ENCODE measurements at places on chromosomes 7 and 10. TPM values are rescaled to one million over a fixed set of nuclear protein-coding genes. Genes with fewer than 3 reads are reported as not detected.

The PGAM2 gene
- not detected for total RNA-seq

The CARD11 gene
- total RNA-seq = 1.7 TPM

The AQP1 gene
- total RNA-seq = 9.3 TPM

The PRKCQ gene
- 2.1 TPM for total RNA-seq

The SFTPA1 gene
- not detected for total RNA-seq

The CCDC172 gene
- not detected for total RNA-seq

The OR2AE1 gene
- total RNA-seq = not detected

The ACTL6B gene
- not detected for total RNA-seq

The RBP3 gene
- not detected for total RNA-seq

The IL6 gene
- 16.3 TPM for total RNA-seq

The VGF gene
- total RNA-seq = 0.32 TPM

The AOAH gene
- total RNA-seq = 1.1 TPM

The CNPY1 gene
- total RNA-seq = not detected

The CDHR1 gene
- total RNA-seq = under 0.01 TPM

The FZD1 gene
- total RNA-seq = 0.97 TPM

The C10orf53 gene
- total RNA-seq = not detected

The OR9A2 gene
- total RNA-seq = not detected

The HSPA12A gene
- 0.32 TPM for total RNA-seq

The GIMAP1 gene
- 20.5 TPM for total RNA-seq

The EBLN1 gene
- not detected for total RNA-seq
